ENCODE measurements at places on chromosomes 4 and X.

DNA sequence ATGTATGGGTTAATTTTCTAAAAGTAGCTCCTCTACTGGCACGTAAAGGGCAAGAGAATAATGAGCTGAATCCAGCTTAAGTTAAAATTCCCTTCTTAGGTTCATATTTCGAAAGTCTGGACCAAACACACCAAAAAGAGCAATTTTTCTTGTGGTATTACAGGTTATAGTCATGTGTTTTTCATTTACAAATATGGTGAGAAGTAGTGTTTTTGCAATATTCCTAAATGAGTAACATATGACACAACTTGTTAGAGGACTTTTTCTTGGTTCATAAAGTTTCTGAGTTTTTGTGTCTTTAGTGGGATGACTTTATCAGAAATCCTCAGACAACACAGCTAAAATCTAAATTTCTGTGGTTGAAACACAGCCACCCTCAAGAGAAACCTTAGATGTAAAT, 172.1 kb downstream of the AFF2 start:
- no peak for DNase-seq

DNA sequence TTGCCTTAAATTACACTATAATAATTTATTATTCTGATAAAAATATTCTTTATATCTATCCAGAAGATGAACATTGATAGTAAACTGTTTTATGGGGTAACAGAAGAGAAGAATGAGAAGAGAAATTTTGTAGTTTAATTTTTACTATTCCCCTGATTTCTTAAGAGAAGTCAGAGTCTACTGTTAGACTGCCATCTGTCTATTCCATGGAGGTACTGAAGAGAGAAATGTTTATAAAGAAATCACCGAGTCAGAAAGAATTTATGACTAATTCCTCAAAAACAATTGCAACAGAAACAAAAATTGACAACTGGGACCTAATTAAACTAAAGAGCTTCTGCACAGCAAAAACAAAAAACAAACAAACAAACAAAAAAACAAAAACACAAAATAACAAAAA, 149.9 kb downstream of the FGF16 start:
- DNase-seq, result no peak

DNA sequence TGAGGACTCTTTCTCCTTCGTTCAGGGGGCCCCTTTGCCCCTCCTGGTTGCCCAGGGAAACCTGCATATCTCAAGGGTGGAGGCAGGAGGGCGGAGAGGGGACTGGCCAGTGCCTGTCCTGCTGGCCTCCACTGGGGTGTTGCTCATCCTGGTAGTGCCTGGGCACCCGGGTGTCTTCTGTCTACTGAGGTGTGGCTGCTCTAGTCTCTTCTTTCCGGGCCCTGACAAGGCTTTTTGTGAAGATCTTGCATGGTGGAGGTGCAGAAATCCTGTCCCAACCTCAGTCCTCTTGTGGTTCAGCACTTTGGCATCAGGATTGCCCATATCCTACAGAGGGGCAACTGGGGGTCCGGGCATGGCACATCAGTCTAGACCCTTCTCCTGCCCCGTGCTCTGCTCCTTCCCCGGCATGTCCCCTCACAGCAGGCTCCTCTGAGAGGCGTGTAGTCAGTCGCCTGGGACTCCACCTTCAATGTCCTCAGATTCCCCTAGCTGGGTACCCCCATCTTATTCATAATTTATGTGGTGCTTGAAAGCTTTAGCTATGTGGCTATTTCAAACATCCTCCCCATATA, 1.9 kb downstream of the CCDC110 start:
- no peak for DNase-seq

DNA sequence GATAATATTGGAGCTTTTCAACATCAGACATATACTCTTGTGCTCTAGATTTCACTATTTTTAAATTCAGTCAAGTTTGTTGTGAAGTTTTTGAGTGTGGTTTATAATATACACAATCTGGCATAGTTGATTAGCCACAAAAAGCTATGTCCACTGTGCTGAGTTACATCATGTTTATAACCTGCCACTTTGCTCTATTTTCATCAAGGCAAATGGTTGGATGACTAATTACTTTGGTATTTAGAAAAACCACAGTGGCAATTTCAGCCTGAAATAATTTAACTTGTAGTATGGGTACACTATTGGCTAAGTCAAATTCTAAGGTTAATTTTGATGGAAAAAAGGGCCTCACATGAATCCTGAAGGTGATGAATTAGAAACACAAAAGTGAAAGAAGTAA, 262.6 kb downstream of the C4orf33 start:
- DNase-seq, result no peak

- peak; percentile 36 for DNase-seq
Observed at GRCh38 chrX:129653971-129654651, 645 bp downstream of the APLN start.

DNA sequence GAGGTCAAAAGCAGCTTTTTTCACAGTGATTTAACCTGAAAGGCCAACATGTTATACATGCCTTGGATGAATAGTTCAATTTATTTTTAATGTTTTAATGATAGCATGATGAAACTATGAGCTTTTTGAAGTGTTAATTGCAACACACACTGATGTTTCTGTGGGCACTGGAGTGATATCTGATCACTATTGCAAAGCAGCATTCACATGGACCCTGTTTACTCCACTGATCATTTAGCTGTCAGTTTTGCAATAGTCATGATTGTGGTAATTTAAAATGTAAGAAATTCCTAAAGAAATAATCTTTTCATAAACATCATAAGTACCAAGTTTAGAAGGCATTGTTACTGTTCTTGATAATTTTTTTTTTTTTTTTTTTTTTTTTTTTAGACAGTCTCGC, 74.1 kb downstream of the ARSJ start:
- no peak for DNase-seq

DNA sequence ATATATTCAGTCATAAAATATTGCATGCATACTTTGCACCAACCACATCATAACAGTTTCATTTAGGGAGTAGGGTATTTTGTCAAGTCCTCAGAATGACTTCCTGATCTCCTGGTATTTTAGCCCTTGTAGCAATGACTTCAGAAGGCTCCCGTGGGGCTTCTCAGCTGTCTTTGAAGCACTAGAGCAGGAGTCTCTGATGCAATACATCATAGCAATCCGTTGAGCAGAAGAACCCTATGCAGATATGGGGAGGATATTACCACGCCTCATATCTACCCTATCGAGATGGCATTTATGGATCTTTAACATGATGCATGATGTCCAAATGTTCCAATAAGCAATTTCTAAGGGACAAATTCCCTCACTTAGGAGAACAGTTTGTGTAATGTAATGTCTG, 373.7 kb upstream of the FTHL17 start:
- no peak for DNase-seq

- no peak for DNase-seq
Observed at GRCh38 chrX:134251241-134251640, 14.3 kb downstream of the CCDC160 start.

- DNase-seq, result no peak
Observed at GRCh38 chr4:76310683-76311082, 4.2 kb downstream of the STBD1 start.

GRCh38 chrX:386768-387575, at the start of gene PPP2R3B:
PPP2R3B (minus strand) TSS chrX:386907; CDS start chrX:386691, 216 bp downstream.
- DNase-seq, result peak; percentile 100

DNA sequence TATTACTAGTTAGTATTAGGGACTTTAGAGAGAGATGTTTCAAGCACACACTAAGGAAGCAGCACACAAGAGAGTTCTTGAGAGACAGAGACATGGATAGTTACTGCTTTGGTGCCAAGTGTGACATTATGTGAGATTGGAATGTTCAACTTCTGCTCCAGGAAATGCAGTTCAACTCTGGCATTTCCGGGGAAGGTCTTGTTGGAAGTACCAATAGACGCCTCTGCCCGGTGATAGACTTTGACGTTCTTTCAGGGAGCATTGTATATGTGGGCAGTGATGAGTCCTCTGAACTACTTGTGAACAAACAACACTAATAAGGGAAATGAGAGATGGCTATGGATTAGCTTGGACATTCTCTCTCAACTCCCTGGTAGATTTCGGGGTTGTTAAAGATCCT, 638.1 kb upstream of the BOD1L1 start:
- no peak for DNase-seq

- no peak for DNase-seq
Observed at GRCh38 chrX:122363112-122363795, 820.8 kb upstream of the GRIA3 start.

DNA sequence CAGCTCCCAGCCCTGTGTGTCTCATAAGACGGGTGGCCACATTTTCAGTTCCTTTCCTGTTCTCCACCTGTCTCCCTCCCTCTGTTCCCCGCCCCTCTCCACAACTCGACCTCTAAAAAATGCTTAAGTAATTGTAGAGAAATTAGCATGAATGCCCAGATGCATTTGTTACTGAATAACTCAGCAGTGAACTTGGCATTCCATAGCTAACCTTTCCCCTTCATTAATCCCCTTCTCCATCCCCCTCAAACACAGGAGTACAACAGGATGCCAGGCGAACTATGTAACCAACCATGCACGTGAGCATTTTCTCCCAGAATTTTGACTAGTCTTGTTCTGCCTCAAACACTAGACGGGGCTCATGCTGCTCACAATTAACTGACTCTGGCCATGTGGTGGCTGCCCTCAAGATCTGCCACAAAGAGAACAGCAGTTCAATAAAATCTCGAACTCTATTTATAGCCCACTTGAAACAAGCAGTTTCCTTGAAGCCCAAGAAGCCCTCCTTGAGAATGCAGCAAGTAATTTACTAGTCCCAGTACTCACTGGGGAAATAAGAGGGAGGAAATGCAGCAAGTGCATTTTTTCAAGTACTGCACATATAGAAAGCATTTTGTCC, 351.2 kb downstream of the ARHGAP24 start:
- DNase-seq, result no peak

- DNase-seq, result no peak
Observed at GRCh38 chrX:39930786-39931528, 166.8 kb downstream of the BCOR start.

- DNase-seq, result peak; percentile 19
Observed at GRCh38 chr4:159946983-159947615, 844.2 kb downstream of the RAPGEF2 start.

DNA sequence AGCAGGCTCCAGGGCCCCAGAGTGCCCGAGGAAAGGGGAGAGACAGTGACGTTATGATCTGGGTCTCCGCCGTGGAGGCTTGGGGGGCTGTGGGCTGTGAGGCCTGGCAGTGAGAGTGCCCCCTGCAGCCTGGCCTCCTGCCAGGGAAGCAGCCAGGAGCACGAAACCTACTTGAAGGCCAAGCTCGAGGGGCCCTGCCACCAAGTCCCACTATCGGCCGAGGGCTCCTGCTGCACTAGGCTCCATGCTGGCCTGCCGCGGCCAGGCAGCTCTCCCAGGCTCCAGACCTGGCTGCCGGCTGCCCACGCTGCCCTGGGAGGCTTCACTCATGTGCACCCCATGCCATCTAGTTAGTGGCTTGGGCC, 18.7 kb downstream of the FLNA start:
- no peak for DNase-seq

DNA sequence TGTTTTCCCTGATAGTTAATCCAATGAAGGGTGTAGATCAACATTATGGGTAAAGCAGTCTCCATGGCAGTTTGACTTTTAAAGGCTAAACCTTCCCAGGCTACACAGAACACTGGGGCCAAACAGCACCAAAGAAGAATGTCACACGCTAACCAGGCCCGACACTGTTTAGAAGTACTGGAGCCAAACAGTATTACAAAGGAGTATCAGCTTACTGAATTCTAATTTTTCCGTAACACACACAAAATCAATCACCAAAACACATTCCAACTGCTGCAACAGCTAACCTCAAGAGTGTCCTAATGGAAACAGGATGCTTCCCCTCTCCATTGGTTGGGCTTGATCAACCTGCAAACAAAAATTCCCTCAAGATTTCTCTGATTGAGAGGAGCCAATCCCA, 783.5 kb downstream of the PCDH18 start:
- DNase-seq, result no peak

DNA sequence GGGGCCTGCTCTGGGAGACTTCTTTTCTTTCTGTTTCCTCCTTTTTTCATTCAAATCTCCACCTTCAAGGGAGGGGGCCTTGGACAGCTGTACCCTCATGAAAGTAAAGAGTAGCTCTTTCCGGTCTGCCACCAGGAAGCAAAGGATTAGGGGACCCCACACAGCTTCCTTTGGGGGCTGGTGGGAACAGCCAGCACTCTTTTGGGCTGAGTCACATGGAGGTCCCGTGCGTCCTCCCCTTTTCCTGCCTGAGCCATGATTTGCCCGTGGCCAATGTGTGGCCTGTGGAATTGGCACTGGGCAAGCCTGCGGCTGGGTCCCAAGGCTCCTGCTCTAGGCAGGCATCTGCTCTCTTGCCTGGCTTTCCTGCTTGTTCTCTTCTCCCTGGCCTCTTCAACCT, 65.5 kb downstream of the FHDC1 start:
- DNase-seq, result no peak

DNA sequence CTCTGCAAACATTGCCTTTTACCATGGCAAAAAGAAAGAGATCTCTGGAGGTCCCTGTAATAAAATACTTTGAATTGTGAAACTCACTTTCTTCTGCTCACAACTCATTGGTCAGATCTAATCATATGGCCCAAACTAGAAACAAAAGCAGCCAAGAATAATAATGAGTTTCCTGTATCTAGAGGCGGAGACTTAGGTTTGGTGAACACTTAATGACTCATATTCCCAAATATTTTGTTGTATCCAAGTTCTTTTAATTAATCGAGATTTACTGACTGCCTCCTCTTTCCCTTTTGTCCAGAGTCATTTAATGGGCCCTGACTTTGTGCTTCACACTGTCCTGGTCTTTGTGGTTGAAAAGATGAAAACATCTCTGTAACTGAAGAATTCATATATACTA, 190.6 kb downstream of the CCSER1 start:
- DNase-seq, result no peak

DNA sequence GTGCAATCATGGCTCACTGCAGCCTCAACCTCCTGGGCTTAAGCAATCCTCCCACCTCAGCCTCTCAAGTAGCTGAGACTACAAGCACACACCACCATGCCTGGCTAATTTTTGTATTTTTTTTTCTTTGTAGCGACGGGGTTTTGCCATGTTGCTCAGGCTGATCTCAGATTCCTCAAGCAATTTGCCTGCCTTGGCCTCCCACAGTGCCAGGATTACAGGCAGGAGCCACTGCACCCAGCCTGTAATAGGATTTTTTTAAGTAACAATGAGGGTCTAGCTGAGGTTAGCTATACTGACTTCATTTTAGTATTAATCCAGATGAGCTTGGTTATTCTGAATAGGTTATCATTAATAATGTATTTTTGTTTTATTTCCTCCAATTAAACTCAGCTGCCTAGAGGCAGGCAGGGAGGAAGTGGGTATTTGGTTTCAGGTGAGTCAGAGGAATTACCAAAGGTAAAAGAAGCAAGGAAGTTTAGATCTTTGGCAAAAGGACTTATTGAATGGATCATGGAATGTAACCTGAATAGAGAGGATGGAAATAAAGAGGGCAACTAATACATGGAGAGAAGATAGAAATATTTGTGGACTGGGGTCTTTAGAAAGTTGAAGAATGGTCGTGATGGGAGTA, 1023.3 kb upstream of the TENM3 start:
- DNase-seq, result no peak

- DNase-seq, result peak; percentile 58
Observed at GRCh38 chr4:1715002-1715758, 3.1 kb upstream of the SLBP start.

DNA sequence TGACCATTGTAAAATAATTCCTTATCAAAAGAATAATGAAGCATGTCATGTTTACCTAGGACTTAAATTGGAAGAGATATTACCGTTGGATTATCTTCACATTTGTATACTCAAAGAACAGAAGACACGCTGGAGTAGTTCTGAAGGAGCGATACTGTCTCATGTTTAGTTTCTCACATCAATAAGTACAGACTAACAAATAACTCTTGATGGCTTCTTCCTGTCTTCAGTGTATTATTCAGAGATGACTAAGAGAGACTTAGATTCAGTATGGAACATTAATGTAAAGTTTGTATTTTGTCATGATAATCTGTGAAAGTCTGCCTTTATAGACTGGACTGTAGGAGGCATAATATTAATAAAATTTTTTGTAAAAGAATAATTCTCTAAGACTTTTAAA, 72.7 kb downstream of the SPRY1 start:
- DNase-seq, result no peak
